ENCODE measurements at places on chromosomes 2 and 18.

DNA sequence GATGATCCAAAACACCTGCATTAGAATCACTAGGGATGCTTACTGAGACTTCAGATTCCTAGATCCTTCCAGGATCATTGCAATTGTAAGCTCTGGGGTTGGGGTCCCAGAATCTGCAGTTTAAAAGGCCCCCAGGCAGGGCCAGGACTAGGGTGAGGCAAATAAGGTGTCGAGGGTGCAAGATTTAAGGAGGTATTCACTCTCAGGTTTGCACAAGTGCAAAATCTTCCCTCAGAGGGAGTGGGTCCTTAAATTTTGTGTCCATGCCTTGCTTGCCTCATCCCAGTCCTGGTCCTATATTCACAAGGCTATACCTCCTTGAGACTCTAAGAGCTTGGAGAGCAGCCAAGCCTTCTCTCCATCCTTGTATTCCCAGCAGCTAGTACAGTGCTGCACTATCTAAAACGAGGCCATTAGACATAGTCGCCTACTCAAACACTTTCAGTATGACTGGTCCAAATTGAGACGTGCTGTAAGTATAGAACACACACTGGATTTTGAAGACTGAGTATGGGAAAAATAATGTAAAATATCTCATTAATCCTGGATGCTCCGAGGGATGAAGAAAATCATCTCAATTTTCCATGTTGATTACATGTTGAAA, 31.6 kb upstream of the MREG start:
- no peak for DNase-seq

- DNase-seq, result no peak
Measured at GRCh38 chr18:8287196-8287885, 321.9 kb upstream of the RAB12 start.

DNA sequence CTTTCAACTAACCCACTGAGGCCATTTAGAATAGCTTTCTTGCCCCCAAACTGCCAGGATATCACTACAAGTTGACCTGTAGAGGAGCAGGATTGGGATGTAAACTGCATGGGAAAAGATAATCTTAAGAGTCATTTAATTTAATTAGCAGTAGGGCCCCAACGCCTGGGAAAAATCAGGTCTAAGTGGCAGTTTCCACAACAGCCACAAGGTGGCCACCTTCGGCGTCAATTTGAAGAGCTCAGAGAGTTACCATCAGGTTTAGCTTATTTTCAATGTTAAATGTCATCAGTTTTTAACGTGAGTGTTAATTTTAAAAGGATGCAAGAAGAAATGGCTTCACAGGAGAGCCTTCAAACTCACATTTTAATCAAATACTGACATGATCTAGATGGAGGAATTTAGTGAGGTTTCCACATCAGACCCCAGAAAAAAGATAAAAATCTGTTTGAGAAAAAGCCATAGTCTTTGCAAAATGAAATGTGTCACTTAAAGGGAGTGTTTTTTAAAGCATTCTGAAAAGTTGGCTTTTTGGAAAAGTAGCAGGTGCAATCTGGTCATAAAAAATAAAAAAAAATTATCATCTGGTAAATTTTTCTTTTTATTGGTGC, 77.3 kb upstream of the UPP2 start:
- peak; percentile 12 for DNase-seq

GRCh38 chr2:176747506-176747905, 465.1 kb upstream of the HNRNPA3 start:
- DNase-seq, result no peak

DNA sequence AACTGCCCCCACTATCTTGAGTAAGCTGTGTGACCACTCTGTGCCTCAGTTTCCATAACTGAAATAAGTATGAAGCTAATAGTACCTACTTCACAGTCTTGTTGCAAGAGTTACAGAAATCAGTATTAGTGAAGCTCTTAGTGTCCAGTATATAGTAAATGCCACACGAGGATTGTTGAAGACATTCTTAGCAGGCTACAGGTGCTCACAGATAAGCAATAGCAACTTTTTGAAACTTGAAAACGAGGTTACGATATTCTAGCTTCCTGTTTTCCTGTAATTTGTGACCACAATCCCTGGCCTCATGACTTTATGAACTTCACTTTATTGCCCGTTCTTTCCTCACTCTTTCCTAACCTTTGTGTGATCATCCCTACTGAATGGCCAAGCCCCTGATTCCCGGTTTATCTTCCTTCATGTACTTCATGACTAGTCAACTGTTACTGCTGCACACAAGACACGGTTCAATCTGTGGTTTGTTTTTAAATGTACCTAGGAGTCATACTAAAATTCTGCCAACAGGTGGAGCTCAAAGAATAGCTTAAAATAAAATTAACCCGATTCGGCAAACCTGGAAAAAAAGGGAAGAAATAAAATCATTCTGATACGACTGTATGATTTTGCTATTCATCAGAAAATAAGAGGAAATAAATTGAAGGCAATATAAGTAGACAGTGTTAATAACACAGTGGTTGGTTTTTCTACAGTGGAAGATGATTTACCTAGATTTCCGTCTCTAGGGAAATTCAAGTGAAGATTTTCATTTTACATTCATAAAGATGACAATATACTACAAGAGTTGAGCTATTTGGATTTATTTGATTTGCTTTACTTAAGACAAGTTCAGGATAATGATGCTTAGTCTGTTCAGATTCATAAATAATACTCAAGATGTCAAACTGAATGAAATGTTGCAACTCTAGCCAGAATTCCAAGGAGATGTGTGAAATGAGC, 38.1 kb upstream of the STAT1 start:
- no peak for DNase-seq

DNA sequence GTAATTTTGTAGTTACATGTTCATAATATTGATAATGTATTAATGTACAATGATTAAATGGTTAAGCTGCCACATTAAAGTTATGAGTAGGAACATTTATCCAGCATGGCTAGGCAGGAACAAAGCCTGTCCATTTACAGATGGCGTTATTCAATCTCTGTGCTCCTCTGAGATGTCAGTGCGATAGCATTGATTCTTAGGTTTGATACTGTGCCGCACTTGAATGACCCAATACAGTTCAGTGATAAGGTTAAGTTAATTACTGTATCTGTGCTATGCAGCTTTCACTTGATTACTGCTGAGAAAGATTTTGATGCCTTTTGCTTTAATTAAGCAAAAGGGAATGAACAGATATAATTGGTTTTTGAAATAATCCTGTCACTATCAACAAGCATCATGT, 111.8 kb downstream of the ZNF407 start:
- no peak for DNase-seq
